Posterior vena cava (tissue), 2 donors: ENCODE measurements at places on chromosomes 7 and 10. TPM values are rescaled to one million over a fixed set of nuclear protein-coding genes. Genes with fewer than 3 reads are reported as not detected.

Gene TMEM213
- total RNA-seq, result not detected

Gene PHKG1
- total RNA-seq, result 3.7 TPM

Gene TDRD1
- total RNA-seq, result 0.69 TPM

Gene CALY
- not detected for total RNA-seq

Gene MSS51
- total RNA-seq, result 2.1 TPM

Gene NFKB2
- 44.7 TPM for total RNA-seq

Gene SPDYE1
- not detected for total RNA-seq

Gene CYP51A1
- 44.6 TPM for total RNA-seq

DNA sequence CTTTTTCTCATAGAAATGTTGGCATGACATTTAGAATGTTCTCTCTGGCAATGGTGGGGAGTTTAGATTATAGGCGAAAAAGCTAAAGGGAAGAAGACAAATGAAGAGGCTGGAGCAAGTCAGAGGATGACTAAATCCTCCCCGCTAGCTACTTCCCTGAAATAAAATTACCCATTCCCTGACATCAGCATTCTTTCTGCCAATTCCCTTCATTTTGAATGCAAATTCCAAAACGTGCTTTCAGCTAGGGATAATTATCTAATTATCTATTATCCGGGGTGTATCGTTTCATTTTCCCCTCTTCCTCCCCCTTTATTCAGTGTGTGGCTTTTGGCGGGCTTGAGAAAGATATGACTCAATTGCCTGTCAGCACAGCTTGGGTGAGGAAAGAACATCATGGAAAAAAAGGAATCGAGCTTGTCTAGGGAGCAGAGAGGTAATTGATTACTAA lies 672.3 kb downstream of the TNS3 start:
- DNase-seq, result no peak

GRCh38 chr10:117175215-117175900 lies 21.9 kb upstream of the KCNK18 start:
- DNase-seq, result peak; percentile 84

DNA sequence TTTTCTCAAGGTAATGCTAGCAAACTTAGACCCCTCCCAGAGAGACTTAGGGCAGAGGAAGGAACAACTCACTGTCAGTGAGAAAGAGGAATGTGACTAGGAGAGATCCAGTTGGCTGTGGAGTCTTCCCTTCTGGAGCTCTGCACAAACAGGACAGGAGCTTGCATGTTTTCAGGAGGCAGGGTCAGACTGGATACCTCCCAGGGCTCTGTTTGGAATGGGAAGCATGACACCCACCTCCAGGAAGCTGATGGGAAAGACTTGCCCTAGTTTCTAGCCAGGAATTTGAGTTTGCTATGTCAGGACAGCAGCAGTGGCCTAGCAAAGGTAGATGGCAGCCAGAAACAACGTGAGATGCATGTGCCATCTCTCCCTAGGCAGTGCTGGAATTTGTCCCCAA lies 40.6 kb downstream of the GHRHR start:
- peak; percentile 15 for DNase-seq

DNA sequence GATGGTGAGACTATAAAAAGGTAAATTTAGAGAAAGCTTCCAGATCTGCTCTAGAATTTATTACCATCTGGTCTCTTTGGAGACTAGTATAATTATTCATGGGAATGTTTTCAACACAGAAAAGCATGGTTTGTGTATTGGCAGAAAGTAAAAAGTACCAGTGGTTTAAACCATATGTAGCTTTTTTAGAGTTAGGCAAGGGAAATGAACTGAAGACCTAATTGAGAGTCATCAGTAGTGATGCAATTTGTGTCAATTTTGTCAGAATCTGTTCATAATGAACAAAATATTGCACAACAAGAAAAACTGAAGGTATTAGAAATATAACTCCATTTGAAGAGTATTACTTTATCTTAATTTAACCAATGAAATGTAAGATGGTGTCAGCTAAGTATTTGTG lies 181.4 kb downstream of the ADK start:
- DNase-seq, result no peak

DNA sequence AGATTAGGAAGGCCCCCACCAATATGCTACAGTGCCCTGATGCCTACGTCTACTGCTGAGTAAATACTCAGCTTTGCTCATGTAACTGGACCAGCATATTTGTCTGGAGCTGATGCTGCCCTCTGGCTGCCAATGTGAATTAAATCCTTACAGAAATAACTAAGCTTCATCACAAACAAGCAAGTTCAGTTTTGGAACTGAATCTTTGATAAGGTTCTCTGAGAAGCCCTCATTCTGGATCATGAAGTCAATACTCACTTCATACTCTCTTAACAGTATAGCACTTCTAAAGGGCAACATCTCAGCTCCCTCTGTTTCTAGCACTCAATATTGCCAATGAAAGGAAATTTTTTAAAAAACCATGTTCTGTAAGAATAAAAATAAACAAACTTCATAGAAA lies 246.7 kb downstream of the ETV1 start:
- peak; percentile 16 for DNase-seq

DNA sequence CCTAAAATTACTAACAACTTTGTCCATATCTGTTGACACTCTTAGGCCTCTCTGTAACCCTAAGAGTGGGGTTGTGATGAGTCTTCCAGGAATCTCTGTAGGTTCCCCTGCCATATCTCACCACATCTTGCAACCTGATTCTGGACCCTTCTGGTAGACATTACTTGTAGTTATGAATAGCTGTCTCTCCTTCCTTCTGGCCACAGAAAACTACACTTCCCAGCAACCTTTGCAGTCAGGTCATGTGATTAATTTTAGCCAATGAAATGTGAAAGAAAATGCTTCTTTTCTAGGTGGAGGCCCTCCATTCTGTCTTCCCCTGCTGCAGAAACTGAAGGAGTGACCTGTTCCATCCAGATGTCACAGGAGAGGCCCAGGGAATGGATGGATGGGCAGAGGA lies 147.6 kb upstream of the AOAH start:
- no peak for DNase-seq
